ENCODE measurements at places on chromosomes 13 and 19.

DNA sequence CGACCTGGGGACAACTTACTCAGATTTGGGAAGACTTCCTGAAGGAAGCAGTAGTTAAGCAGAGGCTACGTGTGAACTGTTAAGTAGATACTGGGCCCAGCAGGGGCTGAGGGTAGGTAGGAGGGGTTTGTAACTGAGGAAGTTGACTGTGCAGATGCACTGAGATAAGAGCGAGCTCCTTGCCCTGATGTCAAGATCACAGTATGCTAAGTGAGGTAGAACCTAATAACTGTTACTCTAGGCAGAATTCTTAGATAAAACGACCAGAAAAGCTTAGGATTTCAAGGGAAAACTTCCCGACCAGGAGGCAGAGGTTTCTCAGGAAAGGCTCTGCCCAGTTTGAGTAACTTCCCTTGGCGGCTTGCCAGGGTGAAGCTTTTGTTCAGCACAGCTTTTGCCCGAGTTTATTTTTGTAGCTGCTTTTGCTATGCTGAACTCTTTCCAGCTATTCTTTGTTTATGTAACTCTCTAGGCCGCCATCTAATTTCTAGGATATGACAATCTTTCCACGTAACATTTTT, 632.1 kb downstream of the DIAPH3 start:
- DNase-seq, result peak; percentile 91

- DNase-seq, result no peak
Measured at GRCh38 chr19:47680858-47681332, 32.3 kb upstream of the EHD2 start.

GRCh38 chr19:18725841-18726770, 42.6 kb downstream of the CRTC1 start:
- no peak for DNase-seq

- DNase-seq, result no peak
Measured at GRCh38 chr13:42181381-42181953, 90.5 kb upstream of the AKAP11 start.

DNA sequence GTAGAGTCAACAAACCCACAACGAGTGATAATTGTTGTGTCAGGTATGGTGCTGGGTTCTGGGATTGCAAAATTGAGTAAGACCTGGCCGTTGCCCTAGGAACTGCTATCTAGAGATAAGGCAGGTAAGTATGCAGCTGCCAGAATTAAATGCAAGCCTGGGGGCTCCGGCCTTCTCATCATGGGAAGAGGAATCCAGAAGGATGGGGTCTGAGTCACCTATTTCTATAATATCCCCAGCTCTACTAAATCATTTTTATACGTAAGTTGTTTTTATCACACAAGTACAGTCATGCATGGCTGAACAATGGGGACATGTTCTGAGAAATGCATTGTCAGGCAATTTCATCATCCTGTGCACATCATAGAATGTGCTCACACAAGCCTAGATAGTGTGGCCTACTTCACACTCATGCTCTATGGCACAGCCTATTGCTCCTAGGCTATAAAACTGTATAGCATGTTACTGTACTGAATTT, 203.0 kb downstream of the KLF5 start:
- no peak for DNase-seq

DNA sequence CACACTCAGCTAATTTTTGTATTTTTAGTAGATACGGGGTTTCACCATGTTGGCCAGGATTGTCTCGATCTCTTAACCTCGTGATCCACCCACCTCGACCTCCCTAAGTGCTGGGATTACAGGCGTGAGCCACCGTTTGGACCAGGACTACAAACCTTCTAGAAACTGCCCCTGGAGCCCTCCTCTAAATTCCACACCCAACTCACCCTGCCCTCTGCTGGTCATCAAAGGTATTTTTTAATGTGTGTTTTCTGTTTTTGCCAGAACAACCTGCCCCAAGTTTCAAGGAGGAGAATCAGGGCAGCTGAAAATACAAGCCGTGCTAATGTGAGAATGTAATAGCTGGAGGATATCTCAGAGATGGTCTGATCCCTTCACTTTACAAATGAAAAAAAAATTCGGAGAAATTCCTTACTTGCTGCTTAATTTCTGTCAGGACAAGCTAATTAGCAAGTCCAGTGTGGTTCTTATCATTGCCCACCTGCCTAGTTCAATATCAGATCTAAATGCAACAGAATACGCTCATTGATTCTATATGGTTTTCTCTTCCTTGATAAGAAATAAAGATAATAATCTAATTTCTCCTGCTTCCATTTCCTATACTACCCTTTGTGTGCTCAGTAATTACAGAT, 4.1 kb downstream of the ATP8A2 start:
- peak; percentile 45 for DNase-seq

DNA sequence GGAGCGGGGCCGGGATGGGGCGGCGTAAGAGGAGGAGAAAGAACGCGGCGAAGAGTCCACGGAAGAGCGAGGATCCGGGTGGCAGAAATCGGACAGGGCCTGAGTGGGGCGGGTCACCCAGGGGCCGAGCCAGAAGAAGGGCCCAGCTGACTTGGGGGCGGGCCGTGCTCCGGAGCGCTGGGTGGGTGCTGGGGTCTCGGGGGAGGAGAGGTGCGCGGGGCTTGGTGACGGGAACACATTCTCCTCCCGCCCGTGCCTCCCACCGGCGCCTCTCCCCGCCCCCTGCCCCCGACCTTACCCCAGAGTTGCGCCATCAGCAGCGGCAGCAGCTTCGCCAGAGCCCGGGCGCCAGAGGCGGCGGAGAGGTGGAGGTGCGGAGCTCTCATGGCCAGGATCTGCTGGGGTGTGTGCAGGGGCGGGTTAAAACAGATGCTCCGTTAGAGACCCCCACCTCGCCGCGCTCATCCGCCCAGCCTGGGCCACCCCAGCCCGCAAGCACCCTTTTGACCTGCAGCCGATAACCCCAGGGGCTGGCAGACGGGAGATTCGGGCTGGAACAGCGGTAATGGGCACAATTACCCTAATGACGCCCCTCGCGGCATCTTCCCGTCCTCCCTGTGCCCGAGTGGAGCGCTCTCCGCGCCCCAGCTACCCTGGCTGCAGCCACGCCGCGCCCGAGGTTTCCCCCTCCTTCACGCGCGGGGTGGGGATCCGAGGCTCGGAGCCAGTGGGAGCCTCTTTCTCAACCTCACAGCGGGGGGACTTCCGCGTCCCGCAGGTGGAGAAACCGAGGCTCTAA, 565 bp downstream of the KLK10 start:
- no peak for DNase-seq

- no peak for DNase-seq
Measured at GRCh38 chr13:79992111-79992510, 348.8 kb downstream of the SPRY2 start.

DNA sequence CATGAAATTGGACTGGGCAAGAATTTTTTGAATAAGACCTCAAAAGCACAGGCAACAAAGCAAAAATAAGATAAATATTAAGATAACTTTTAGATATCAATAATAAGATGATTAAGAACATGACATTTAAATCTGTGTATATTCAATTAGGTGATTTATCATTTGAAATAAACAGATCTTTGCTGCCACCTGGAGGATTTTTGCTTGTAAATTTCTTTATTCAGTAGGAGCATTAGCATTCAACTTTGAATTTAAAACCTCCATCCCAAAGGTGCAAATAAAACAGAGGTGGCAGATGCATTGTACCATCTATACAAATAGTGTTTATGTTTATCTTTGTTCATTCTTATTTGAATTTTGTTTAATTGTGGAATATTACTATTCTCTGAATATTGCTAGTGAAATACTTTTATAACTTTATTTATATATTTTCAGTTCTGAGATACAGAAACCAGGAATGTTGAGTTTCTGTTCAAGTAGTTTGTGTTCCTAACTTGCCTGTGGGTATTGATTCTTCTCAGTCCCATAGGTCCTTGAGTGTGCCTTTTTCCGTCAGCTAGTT, 20.9 kb downstream of the COG6 start:
- peak; percentile 58 for DNase-seq

DNA sequence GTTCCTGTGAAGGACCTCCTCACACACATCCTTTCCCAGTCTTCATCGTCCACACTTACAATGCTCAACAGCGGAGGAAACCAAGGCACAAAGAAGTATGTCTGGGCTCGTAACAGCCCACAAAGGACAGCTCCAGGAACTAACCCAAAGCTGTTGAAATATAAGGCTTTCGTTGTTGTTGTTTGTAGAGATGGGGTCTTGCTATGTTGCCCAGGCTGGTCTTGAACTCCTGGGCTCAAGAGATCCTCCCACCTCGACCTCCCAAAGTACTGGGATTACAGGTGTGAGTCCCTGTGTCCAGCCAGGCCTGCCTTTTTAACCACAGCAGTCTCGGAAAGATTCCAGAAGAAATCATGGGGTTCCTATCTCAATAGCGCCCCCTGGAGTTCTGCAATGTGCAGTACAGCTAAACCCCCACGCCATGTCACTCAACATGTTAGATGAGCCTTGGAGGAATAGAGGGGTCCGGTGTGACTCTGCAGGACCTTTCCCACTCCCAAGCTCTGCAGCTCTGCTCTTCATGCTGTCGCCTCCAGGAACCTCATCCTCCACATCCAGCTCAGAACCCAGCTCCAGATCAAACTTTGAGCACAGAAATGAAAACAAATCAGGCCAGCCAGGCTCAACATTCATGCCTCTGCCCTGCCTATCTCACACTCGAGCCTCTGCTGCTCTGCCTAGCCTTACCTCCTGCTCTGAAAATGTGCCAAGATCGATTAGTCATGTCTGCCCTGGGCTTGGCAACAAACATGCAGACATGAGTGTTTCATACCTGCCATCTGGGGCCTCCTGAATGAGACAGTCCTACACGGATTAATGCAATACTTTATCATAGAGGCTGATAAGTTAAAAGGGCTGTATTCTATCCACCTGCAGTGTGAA, 7.5 kb downstream of the PLA2G4C start:
- peak; percentile 59 for DNase-seq

DNA sequence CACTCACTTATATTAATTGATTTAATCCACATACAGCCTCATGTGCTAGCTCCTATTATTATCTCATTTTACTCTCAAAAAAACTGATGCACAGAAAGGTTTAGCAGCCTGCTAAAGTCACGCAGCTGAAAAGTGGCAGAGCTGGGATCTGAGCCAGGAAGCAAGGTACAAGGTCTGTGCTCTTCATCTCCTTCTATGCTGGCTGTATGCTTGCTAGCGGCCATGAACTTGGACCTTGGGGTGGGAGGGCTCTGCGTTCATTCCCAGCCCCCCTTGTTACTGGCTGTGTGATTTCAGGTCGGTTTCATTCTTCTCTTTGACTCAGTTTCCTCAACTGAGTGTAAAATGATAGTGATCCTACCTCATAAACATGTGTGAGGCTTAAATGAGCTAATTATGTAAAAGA, 69.8 kb downstream of the ALOX5AP start:
- no peak for DNase-seq

DNA sequence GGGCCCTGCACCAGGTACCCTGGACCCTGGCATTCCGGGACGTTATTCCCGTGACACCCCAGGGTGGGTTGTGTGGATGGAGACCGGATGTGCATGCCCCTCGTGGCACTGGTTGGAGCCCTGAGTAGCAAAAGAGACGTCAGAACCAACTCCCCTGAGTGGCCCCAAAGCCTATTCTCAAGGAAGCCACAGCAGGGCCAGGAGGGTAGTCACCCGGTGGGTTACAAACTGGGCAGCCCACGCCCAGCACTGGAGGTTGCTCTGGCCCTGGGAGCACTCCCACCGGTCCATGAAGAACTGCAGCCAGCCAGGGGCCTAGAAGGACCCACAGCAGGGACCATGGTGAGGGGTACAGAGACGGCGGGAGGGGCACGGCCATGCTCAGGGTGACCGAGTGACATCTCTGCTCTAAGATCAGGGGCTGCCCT, 7.5 kb downstream of the KLF16 start:
- peak; percentile 30 for DNase-seq

- no peak for DNase-seq
Measured at GRCh38 chr13:113791226-113791625, 32.2 kb downstream of the TMEM255B start.

DNA sequence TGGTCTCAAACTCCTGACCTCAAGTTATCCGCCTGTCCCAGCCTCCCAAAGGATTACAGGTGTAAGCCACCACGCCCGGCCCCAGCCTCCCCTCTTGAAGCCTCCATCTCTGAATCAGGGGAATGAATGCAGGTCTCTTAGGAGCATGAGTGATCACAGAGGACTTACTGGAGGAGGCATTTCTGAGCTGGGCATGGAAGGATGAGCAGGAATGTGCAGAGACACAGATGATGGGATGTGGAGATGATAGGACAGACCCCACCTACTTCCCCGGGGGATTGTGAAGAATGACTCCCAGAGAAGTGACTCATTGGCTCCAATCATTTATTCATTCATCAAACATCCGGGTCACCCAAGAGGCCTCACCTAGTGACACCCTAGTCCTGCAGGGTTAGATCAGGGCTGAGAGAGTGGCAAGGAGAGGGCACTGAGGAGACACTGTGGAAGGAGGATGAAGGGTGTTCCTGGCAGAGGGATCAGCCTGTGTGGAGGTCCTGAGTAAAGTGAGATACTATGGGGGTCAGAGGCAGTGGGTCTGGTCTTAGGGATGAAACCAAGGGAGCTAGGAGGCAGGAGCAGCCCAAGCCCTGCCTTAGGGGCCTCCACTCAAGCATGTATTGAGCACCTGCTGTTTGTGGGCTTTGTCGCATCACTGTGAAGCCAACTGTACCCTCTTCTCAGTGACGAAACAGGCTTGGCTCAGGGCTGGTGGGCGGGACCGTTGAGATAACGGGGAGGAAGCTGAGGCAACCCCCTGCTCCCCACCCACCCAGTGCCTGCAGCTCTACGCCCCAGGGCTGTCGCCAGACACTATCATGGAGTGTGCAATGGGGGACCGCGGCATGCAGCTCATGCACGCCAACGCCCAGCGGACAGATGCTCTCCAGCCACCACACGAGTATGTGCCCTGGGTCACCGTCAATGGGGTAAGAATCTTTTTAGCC, 3.0 kb downstream of the IFI30 start:
- DNase-seq, result peak; percentile 19

DNA sequence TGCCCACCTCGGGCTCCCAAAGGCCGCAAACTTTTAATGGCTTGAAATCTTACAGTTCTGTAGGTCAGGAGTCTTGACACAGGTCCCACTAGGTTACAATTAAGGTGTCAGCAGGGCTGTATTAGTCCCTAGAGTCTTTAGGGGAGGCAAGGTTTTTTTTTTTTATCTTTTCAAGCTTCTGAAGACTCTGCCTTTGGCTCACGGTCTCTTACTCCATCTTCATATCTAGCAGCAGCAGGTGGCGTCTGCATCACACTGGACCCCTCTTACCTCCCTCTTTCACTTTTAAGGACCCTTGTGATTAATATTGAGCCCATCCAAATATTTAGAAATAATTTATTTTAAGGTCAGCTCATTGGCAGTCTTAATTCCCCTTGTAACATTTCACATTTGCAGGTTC, 11.6 kb downstream of the MIR17HG start:
- DNase-seq, result no peak

DNA sequence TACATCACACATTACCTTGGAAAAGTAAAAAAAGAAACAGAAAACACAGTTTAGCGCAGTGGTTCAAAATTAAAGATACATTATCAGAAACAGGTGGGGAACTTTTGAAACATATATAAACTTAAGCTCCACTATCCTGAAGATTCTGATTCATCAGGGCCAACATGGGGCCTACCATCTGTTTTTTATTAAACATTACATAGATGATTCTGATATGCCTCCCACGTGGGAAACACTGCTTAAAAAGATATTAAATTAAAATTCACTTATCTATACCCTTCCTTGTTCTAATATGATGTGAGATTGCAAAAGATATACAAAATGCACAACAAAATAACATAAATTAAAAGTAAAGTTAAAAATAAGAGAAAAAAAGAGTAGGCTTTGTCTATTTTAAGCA, 125.0 kb downstream of the VWA8 start:
- peak; percentile 72 for DNase-seq
